ENCODE measurements at places on chromosomes 1 and 21.

DNA sequence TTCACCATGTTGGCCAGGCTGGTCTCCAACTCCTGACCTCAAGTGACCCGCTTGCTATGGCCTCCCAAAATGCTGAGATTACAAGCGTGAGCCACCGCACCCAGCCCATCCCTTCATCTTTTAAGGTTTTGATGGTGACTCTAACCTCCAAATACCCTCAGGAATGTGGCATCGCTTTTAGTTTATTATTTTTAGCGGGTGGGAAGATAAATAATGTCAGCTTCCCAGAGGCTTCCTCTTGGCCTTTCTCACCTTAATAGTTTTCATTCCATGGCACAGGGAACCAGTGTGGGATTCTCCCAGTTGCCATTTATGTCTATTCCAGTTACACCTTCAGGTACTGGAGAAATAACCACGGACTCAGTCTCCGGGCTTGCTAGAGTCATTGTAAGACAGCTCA is 92.1 kb upstream of the LRRN2 start:
- no peak for DNase-seq

- DNase-seq = no peak
Measured at GRCh38 chr1:109832945-109833344, 69.2 kb upstream of the EPS8L3 start.

- no peak for DNase-seq
Measured at GRCh38 chr1:184482136-184482535, 95.3 kb downstream of the C1orf21 start.

- DNase-seq = no peak
Measured at GRCh38 chr1:197486946-197487345, 218.9 kb downstream of the CRB1 start.

- DNase-seq = no peak
Measured at GRCh38 chr1:203511930-203512329, 18.0 kb downstream of the OPTC start.

- DNase-seq = no peak
Measured at GRCh38 chr1:25564777-25565574, 21.6 kb downstream of the LDLRAP1 start.

DNA sequence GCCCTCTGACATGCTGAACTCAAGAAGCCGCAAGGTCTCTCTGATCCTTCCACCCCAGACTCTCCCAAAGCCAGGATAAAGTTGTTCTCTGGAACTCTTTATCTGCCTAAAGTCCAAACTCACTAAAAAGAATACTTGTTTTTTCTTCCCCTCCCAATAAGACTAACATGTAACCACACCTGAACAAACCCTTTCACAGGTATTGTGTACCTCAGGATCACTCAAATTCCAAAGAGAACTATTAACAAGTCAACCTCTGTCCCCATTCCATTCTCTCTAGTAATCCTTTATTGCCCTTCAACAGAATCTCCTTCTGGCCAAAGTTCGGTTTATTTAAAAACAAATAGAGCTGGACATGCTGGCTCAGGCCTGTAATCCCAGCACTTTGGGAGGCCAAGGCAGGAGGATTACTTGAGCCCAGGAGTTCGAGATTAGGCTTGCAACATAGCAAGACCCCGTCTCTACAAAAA is 4.1 kb upstream of the TOE1 start:
- no peak for DNase-seq

GRCh38 chr21:44329086-44329889 is 9.9 kb downstream of the CFAP410 start:
- DNase-seq = no peak

- no peak for DNase-seq
Measured at GRCh38 chr1:15100121-15100879, 53.2 kb upstream of the TMEM51 start.

DNA sequence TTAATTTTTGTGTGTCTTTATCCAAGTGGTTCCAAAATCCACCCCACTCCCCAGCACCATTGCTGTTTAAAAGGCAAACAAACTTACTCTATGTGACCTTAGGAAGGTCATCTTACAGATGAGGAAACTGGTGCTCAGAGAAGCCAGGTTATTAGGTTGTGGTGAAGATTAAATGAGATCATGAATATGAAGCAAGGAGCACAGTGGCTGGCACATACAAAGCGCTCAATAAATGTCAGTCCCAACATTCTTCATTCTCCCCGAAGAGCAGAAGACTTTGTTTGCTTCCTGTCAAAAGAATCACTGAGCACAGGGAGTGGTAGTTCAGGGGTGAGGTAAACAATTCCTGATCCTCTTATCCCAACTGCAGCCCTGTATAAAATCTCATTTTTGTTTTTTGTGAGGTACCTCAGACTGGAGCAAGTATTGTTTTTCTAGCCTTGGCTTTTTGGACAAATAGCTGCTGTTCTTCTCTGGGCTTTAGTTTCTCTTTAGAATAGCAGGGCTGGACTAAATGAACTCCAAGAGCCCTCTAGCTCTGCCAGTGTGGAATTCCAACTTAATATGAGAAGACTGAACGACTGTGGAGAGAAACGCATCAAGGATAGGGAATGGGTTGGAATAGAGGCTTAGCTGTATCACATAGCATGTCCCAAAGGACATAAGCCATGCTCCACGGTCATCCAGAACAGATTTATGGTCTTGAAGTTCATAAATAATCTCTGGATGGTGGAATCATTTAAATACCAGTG is 455.3 kb upstream of the USP24 start:
- no peak for DNase-seq

DNA sequence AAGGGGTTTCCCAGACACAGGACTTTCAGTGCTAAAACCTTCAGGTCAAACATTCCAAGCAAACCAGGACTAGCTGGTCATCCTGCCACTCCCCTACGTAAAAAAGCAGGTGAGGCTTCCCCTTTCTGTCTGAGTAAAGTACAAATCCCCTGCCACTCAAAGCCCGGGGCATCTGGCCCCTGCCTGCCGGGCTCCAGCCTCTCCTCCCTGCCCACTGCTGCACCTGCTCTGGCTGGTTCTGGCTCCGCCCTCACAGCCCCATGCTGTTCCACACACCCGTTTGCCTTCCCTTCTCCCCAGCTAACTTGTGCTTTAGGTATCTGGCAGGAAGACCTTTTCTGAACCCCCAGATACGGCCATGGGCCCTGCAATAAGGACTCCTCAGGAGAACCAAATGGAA is 23.3 kb upstream of the S100A7 start:
- no peak for DNase-seq

DNA sequence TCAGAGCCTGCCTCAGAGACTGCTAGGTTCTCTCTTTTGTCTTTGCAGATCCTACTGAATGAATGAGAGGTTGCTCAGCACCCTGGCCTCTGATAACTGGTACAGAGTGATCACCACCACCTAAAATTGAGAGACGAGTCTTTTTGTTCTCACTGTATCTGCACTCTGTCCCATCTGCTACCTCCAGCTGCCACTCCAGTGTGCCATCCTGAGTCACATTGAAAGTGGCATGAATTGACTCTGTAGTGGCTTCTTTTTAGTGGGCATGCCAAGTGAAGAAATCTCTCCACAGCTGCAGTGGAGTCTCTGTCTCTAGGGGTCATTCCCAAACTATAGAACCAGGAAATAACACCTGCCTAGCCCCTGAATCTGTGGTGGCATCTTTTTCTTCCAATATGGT is 14.7 kb downstream of the CAMK1G start:
- no peak for DNase-seq

GRCh38 chr1:8217011-8217711 is 100.8 kb upstream of the SLC45A1 start:
- no peak for DNase-seq
